Effector CD8-positive, alpha-beta T cell (primary cell): ENCODE measurements at places on chromosomes 13 and 19.

GRCh38 chr13:33401238-33401637, 115.7 kb upstream of the STARD13 start:
- no peak for DNase-seq

DNA sequence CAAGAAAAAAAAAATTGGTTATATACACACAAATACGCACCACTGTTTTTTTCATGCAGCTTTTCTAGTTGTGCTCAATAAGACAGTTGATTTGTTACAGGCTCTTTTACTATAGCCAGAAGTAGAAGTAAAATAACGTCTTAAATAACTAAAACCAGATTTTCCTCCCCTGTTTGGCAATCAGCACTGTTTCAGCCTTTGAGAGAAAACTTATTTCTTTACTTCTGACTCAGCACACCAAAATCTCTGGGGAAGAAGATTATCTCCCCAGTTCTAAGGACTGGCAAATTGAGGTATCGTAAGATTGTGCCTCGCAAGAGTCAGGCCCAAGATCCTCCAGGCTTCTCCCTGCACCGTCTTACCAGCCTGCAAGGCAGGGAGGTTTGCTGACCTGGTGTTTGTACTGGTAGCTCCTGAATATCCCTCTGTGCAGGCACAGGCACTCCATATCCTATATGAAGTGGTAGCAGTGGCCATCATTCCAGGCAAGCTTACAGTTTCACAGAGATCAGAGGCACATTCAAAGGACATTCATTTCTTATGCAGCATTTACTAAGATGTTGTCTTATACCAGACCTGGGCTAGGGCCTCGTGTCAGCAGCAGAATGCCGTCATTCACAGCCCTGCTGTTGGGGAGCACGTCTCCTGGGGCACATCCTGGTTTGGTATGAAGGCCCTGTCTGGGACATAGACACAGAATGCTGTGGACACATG, 268.2 kb downstream of the ZNF536 start:
- DNase-seq: no peak

DNA sequence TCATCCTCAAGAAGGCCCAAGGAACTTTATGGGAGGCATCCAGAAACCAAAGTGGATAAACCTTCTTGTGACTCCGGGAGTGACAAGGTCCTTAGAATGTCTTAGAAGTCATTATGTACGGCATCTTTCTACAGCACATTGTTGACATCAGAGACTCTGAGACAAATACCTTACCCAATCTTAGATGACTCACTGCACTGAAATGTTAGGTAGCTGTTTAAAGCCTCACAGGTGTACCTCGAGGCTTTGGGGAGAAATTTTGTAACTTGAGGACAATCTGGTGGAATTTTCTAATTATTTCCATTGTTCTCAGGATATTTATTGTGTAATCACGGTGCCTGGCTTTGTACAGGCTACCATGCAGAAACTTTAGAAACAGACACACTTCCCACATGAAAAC, 14.8 kb upstream of the LGALS13 start:
- DNase-seq: no peak

- no peak for DNase-seq
Measured at GRCh38 chr19:37953171-37953917, 46.3 kb downstream of the SIPA1L3 start.

DNA sequence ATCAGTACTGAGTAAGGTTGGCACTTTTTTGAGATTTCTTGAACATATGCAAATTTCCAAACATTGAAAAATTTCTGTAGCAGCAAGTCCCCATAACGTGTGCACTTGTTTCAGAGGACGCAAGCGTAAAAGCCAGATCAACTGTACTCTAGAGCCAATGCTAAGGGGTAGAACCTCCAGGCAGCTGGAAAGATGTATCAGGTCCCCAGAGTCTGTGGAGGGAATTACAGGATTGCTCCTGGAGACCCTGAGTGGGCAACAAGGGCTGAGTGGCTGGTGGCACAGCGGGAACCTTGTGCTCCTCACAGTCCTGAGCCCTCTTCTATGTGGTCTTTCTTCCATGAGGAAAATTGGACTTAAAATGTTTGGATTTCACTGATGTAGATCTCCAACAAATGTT, 53.9 kb upstream of the AMER2 start:
- DNase-seq: no peak

- no peak for DNase-seq
Measured at GRCh38 chr19:15633082-15633835, 7.4 kb upstream of the CYP4F3 start.

GRCh38 chr13:38418286-38418685, 68.6 kb downstream of the UFM1 start:
- no peak for DNase-seq

GRCh38 chr19:29590278-29590677, 15.8 kb upstream of the POP4 start:
- no peak for DNase-seq

- DNase-seq: no peak
Measured at GRCh38 chr13:103272770-103273169, 206.6 kb upstream of the SLC10A2 start.

DNA sequence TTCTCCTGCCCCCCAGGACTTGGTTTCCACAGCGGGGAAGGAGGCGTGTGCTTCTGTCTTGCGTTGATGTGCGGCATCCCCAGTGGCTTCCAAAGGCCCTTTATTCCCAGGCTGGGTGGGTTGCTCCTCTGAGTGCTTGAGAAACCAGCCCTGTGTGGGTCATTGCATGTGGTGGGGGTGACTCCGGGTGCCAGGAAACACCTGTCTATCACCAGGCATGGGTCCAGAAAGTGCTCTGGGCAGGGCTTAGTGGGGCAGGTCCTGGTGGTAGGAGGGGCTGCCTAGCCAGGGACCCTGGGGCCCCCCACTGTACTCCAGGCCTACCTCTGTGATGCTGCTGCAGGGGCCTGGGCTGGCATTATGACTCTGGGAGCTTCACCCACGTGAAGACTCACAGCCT, 9.6 kb downstream of the DDA1 start:
- DNase-seq: no peak

- no peak for DNase-seq
Measured at GRCh38 chr13:103410002-103410401, 343.8 kb upstream of the SLC10A2 start.

DNA sequence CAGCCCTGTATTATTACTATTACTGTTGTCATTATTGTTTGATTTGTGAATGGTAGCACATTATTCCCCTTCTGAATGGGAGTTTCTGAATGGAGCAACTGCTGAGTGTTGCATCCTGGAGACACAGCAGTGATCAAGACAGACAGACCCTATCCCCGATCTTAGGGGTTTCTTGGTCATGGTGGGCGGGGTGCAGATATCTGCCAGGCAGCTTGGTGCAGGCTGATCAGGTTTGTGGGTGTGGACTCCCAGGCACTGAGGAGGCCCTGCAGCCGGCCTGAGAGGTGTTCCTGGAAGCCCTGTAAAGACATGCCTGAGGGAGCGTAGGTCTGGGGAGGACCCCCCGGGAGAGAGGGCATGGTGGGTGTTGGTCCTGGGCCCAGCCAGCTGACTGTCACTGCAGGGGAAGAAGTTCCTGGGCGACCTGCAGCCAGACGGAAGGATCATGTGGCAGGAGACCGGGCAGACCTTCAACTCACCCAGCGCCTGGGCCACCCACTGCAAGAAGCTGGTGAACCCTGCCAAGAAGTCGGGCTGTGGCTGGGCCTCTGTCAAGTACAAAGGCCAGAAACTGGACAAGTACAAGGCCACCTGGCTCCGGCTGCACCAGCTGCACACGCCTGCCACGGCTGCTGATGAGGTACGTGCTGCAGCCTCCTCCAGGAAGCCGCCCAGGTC, 2.1 kb downstream of the MPND start:
- DNase-seq: no peak

DNA sequence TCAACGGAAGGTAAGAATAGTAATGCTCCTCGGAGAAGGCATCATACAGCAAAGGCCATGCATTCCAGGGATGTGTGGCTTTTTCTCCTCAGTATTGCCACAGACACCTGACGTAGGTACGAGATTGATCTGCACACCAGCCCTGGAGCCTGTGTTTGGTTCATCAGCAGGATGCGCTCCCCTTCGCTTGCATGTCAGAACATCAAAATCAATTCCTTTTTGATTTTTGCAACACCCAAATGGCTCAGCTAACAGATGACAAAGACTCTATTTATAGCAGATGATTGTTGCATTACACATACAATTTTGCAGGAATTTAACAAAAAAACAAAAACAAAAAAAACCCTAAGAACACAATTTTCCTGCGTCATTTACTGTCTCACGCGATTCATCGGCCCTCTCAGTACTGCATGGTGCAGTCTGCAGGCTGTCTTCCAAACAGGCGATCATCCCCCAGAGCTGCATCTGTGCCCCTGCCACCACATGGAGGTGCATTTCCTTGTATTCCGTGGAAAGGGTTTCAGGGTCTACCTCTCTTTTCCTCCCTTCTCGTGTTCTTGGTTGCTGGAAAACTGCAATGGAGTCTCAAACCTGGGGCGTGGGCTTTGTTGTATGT, 207.3 kb downstream of the TEX29 start:
- no peak for DNase-seq

DNA sequence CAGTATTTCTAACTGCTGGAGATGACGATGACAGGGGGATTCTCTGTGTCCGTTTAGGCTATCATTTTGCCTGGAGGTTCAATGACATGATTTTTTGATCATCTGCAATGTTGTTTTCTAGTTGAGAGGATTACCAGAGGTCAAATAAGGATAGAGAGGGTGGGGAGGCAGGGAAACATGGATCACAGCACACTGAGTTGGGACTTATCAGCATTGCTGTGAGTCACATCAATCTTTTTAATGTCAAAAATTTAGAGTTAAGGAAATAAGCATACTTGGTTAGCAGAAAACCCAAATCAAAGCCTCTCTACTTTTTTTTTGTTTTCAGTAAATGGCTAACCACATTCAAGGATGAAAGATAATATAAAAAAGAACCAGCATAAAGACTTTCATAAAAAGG, 43.0 kb upstream of the CSNK1A1L start:
- no peak for DNase-seq

- DNase-seq: no peak
Measured at GRCh38 chr13:44116562-44117332, 237.0 kb downstream of the LACC1 start.

DNA sequence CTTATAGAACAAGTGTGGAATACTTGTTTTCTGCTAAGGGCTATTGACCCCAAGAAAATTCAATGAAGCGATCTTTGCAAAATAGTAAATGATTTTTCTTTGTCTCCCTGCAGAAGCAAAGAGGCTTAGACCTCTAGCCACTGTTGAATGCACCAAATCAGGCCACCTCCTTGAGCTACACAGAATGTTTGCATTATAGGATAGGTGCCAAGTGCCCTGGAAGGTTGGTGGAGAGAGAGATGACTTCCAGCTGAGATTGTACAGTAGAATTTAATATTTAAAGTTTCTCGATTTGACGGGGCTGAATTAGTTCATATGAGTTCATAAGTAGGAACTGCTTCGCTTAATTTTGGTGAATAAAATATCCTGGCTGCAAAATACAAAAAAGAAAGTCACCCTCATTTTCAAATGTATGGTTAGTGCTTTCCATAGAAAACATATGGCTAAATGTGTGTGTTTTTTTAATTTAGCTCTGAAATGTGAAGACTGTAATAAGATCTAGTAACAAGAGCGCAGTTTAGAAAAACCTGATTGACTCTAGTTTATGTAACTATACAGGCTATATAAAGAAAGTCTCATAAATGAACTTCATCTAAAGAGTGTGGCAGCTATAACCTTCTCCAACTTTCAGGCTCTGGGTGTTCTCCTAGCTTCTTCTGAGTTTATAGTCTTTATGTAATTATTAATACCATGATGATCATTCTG, 41.6 kb downstream of the LRCH1 start:
- DNase-seq: no peak

DNA sequence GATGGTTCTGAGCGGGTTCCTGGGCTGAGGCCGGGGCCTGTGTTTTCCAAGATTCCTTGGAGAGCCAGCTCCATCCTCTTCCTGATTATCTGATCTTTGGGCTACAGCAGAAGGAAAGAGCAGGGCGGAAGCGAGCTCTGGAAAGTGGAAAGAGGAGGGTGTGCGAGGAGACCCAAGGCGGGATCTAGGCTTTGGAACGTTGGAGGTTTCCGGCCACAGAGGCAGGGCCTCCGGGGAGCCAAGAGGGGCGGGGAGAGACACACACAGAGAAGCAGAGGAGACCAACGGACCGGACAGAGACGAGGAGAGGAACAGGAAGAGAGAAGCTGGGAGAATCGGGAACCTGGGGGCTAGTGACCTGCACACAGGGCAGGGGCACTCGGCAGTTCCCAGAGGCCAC, at the start of gene CLEC11A:
Gene CLEC11A (plus strand): TSS at position 296 of the 400 bp plus-strand sequence. CDS start 162 bp downstream, outside the sequence.
- no peak for DNase-seq

- no peak for DNase-seq
Measured at GRCh38 chr19:9729162-9729561, 39.4 kb downstream of the ZNF846 start.

DNA sequence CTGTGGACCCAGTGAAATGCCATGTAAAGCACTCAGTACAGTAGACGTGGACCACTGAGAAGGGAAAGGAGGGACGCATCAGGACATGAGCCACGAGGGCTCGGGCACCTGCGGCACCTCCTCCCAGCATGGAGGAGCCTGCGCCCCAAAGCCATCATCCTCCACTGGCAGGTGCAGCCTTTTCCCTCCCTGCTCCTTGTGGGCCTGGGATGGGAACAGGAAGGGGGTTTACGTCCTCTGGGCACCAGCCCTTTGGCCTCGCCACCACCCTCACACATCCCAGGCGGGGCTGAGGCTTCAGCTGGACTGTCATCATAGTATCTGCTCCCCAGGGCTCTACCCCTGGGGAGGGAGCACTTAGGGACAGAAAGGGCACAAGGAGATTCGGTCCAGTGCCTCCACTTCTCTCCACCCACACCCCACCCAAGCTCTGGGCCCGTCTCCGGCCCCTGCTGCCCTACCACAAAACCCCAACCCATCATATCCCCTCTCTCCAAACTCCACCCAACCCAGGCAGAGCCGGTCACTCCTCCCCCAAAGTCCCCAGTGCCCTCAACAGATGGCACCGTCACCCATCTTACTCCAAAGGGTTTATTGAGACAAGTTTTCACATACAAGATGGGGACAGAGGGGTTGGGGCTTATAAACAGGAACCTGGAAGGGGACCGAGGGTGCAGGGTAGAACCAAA, 2.2 kb upstream of the PRKD2 start:
- DNase-seq: no peak

- no peak for DNase-seq
Measured at GRCh38 chr19:4370418-4371041, 27.2 kb downstream of the MPND start.

GRCh38 chr19:16579381-16579780, 7.2 kb upstream of the SLC35E1 start:
- no peak for DNase-seq

- DNase-seq: no peak
Measured at GRCh38 chr19:3252650-3253049, 28.2 kb downstream of the CELF5 start.

DNA sequence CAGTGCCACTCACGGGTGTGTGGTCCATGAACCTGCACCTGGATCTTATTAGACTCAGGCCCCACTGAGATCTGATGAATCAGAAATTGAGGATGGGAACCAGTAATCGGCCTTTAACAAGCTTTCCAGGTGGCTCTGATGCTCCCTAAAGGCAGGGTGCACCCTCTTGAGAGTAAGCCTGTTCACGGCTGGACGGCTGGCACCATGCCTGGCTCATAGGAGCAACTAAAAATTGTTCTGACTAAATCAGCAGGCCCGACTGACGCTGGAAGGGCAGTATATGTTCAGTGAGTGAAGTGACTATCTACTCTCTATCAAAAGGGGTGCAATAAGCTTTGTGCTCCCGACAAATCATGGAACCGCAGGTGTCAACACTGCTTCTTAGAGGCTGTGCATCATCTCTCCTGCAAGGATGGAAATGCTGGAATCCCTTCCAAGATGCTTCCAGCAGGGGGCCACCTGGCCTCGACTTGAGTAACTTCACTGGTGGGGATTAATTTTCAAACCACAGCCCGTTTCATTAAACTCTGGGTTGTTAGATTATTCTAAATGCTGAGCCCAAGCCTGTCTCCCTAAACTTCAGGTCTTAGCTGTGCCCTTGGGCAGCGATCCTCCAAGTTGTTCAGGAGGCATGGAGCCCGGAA, 28.4 kb downstream of the TMTC4 start:
- no peak for DNase-seq
